T-helper 1 cell treated with Interleukin-12 subunit alpha and Interleukin-12 subunit beta and Interleukin-4 antibody, amounts not matched to agents 30 ng/mL and 1 ng/mL, for 36 hours (primary cell): ENCODE measurements at places on chromosomes 3 and 15. TPM values are rescaled to one million over a fixed set of nuclear protein-coding genes. Genes with fewer than 3 reads are reported as not detected.

COL6A6 gene
- not detected in 2 replicates for total RNA-seq

PCBP4 gene
- 22.3 and 23.6 TPM in 2 replicates for total RNA-seq

RPP25 gene
- 5.4 and 6.0 TPM in 2 replicates for total RNA-seq

PODXL2 gene
- 3.8 and 3.9 TPM in 2 replicates for total RNA-seq

POLQ gene
- 24.6 and 27.1 TPM in 2 replicates for total RNA-seq

HDC gene
- total RNA-seq: 0.20 and 0.61 TPM in 2 replicates
